ENCODE measurements at places on chromosomes 7 and 10.

- DNase-seq = no peak
Measured at GRCh38 chr10:17386616-17387075, 67.7 kb downstream of the ST8SIA6 start.

DNA sequence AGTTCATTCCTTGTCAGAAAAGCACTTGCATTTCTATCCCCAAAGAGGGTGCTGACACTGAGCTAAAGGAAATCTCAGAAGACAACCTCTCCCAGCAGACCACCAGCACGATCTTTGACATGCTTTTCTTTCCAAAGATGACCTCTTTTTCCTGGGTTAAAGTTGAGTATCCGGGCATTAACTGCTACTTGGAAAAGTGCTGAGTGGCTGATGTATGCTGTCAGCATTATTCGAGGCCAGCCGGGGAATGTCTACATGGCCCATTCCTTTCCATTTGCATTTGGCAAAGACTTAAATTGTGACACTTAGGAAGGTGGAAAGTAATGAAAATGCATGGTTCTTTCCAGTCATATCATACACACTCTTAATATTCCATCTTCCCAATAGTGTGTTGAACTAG lies 90.6 kb upstream of the SKAP2 start:
- no peak for DNase-seq

DNA sequence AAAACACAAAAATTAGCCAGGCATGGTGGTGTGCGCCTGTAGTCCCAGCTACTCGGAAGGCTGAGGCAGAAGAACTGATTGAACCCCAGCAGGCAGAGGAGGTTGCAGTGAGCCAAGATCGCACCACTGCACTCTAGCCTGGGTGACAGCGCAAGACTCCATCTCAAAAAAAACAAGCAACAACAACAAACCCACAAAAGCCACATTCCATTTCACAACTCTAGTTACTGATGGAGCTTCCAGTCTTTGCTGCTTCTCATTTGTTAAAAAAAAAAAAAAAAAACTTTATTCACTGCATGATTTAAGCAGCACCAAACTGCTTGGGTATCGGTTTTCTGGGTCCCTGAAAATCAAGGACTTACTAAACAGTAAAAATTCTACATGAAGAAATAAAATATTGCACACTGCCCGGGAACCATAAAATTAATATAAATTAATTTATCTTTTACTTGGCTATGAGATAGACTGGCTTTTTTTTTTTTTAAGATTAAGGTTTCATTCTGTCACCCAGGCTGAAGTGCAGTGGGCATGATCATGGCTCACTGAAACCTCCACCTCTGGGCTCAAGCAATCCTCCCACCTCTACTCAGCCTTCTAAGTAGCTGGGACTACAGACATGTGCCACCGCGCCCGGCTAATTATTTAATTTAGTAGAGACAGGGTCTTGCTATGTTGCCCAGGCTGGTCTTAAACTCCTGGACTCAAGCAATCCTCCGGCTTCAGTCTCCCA lies 42.0 kb downstream of the SRPK2 start:
- no peak for DNase-seq

- DNase-seq = no peak
Measured at GRCh38 chr7:81707966-81708365, 61.9 kb downstream of the HGF start.

DNA sequence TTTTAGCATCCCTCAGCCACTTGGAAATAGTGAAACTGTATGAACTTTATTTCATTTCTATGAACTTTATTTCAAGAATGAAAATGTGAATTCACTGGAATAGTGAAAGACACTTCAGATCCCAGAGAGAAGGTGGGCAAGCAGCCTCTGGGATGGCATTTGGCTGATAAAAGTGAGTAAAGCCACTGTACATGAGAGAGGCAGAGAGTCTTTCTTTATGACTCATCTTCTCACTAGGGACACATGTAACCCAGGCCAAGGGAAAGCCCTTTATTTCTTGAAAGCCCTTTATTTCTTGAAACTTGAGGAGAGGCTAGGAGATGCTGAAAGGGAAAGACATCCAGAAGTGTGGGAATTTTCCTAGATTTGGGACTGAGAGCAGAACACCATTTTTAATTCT lies 148.9 kb upstream of the SMIM30 start:
- no peak for DNase-seq

DNA sequence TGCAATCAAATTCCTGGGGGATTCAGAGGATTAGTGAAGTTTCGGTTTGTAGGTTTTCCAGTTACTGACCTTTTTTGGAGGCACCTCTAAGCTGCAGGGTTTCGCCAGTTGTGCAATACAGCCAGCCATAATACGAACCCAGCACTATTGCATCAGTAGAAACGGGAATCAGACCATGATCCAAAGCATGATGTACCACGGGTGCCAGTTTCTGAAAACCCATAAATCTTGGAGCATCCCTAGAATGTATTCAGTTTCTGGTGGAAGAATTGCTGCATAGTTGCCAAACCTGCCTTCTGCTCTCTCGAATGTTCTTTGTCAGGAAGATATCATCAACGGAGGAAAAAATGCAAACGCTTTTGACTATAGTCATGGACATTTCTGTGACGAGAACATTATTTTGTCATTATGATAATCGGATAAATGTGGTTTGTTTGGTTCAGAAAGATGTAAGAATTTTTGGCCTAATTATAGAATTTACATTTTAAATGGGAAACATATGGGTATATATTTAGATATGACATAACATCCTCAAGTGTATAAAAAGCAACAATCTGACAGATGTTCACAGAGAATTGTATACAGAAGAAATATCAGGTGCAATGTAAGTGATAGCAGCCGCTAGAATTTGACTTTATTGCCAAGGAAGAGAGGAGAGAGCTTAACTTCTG lies 186.2 kb upstream of the PRKCQ start:
- no peak for DNase-seq

- DNase-seq = no peak
Measured at GRCh38 chr7:128876586-128876977, 13.9 kb downstream of the ATP6V1F start.

DNA sequence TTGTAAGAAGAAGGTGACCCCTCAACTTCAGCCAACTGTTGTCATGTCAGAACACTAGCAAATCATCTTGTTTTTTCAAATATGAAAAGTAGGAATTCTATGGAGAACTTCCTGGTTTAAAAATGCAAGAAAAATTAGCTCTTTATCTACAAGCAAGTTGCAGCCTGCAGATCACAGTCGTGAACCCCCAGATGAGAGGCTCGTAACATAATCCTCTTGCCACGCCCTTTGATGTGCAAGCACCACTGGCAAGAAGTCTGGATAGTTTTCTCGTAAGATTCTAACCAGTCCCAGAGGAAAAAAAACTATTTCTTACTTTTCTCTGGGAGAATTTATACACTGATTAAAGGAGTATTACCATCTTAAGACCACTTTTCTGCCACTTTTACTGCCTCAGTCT lies 132.3 kb downstream of the DPY19L1 start:
- DNase-seq = no peak

- no peak for DNase-seq
Measured at GRCh38 chr7:132383962-132384361, 192.3 kb downstream of the PLXNA4 start.

DNA sequence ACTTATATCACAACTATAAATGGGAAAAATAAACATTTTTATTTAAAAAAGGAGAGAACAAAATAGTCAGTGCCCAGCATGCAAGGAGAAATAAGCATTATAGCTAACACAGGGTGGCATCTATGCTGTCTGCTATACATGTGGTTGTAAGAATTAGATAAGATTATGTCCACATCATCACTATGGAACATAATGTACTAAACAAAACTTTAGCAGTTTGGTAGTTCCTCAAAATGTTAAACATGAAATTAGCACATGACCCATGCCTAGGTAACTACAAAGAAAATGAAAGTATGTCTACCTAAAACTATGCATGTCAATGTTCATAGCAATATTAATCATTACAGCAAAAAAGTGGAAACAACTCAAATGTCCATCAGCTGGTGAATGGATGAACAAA lies 28.7 kb upstream of the RUFY2 start:
- DNase-seq = no peak

DNA sequence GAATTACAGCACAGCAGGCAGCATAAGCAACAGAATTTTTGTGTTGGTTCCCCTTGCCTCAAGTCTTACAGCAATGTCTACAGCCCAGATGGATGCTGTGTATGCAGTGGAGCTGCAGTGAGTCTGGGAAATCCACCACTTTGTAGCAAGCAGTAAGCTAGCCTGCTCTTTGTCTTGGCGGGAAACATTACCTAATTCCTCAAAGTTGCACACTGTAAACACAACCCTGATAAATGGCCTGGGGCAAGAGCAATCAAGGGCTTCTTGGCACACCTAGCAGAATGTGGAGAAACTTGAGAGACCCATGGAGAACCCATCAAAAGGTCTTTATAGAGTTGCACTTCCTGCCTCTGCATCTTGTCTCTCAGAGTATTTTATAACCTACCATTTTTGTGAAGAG lies 102.0 kb upstream of the FOXP2 start:
- DNase-seq = no peak

- DNase-seq = no peak
Measured at GRCh38 chr10:80461208-80462183, 7.4 kb downstream of the TSPAN14 start.

DNA sequence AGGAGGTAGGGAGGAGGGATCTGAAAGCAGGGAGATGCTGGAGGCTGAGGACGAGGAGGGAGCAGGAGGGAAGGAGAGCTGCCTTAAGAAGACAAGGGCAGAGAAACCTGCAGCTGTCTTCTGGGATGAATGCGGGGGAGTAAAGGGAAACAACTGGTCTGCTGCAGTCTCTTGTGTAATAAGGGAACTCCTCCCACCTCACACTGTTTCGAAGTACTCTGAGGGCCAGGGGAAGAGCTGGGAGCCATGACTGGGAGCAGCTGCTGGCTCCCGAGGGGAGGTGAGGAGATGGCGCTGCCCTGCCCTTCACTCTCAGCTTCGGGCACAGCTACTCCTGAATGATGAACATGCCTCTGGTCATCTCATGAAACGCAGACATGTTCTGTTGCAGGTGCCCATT lies 65.1 kb downstream of the CLEC2L start:
- DNase-seq = no peak

GRCh38 chr10:71911296-71911953 lies 52.8 kb upstream of the CHST3 start:
- DNase-seq = no peak

DNA sequence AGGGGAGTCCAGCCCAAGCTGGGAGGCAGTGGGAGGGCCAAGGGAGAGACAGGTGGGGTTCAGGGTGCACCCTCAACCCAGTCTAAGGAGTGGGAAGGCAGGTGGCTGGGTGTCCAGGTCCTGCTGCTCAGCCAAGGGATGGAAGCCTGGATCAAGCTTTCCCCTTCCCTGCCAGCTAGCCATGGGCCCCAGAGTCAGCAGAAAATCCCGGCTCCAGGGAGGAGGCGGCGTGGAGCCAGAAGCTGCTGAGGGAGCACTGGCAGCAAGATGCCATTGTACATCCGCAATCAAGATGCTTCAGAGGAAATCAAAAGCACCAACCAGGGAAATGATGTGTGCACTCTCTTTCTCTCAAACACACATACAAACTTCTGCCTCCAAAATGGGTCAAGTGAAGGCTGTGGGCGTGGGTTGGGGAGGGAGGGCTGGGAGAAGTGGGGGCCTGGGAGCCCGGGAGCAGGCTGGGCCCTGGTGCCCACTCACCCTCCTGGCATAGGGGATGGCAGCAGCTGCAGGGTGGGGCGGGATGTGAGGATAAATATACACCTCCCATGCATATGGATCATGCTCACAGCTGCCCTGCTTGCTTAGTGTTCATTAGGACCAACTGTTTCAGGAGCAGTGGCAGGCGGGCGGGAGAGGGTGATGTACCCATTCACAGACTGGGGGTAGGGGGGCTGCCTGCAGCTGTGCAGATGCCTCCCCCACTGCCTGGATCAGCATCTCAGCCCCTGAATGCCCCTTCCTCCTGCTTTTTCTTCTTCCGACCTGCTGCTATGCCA lies 24.2 kb downstream of the TRIM8 start:
- no peak for DNase-seq

GRCh38 chr10:1083581-1083980 lies 27.4 kb downstream of the WDR37 start:
- DNase-seq = no peak

DNA sequence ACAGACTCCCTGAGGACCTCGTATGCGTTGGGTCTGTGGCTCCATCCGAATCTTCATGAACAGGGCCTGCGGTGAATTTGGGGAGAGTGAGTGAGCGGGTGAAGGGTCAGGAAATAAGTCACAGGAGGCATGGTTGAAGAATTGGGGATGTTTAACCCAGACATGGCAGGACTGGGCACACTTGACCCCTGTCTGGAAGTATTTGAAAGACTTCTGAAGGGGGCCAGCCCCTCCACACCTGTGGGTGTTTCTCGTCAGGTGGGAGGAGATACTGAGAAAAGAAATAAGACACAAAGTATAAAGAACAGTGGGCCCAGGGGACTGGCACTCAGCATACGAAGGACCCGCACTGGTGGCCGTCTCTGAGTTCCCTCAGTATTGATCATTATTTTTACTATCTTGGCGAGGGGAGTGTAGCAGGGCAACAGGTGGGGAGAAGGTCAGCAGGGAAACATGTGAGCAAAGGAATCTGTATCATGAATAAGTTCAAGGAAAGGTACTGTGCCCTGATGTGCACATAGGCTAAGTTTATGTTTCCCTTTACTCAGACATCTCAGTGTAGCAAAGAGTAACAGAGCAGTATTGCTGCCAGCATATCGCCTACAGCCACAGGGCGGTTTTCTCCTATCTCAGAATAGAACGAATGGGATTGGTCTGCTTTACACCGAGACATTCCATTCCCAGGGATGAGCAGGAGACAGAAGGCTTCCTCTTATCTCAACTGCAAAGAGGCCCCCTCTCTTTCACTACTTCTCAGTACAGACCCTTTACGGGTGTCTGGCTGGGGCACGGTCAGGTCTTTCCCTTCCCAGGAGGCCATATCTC lies 38.2 kb upstream of the PFKFB3 start:
- DNase-seq = no peak

- no peak for DNase-seq
Measured at GRCh38 chr10:62456611-62457101, 82.5 kb downstream of the ZNF365 start.

DNA sequence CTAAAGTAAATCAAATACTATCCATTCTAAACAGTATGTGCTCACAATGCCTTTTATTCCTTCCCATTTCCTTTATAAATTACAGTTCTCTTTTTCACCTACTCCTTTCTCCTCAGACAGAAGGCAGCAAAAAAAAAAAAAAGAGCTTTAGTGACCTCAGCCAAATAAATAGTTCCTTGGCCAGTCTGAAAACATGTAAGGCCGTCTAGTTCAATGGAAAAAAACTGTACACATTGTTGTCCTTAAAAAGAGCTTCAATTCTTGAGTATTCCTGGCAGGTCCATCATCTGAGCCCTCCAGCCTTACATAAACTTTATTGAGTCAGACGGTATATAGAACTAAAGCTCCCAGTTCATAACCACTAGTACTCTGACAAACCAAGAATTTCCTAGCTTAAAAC lies 185.4 kb downstream of the CACNA2D1 start:
- DNase-seq = no peak

GRCh38 chr7:92629779-92630178 lies 39.6 kb upstream of the FAM133B start:
- DNase-seq = no peak

GRCh38 chr7:117087639-117088396 lies 134.5 kb downstream of the ST7 start:
- DNase-seq = no peak

GRCh38 chr7:17502213-17503060 lies 204.0 kb downstream of the AHR start:
- no peak for DNase-seq

All from activated T-helper 1 cell treated with anti-CD3 and anti-CD28 coated beads, Interleukin-2, amount 50 U/mL, for 16 hours (primary cell).